Progenitor cell of endocrine pancreas (in vitro differentiated cells): ENCODE measurements at places on chromosomes 5 and 9. TPM values are rescaled to one million over a fixed set of nuclear protein-coding genes. Genes with fewer than 3 reads are reported as not detected.

- no peak for DNase-seq
These were observed 141.5 kb upstream of the FBXL17 start for GRCh38 chr5:108523360-108523759.

DNA sequence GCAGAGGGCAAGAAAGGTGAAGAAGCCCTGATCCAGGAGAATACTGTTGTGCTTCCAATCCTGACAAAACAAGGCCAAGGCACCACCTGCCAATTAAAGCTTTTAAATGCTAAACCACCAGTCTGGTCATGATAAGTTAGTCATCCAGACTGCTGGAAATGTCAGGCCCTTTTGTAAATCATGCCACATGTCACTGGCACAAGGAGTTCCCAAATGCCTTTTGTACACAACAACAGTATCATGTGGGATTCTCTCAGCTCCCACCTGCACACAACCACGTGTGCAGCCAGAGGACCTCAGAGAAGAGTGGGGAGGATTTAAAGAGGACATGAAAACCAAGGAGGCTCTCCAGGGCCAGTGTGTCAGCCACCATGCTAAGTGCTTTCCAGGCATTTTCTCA is 99.3 kb downstream of the CDK5RAP2 start:
- DNase-seq = no peak

MLLT3 gene
- 23.8 and 25.8 TPM in 2 replicates for total RNA-seq

IER5L gene
- 21.8 and 22.6 TPM in 2 replicates for total RNA-seq

- no peak for DNase-seq
These were observed 1242.0 kb upstream of the ACO1 start for GRCh38 chr9:31142456-31142855.

GRCh38 chr9:27533311-27533710 is 3.7 kb upstream of the MOB3B start:
- DNase-seq = no peak

- DNase-seq = no peak
These were observed 85.7 kb downstream of the FREM1 start for GRCh38 chr9:14824481-14824880.

DNA sequence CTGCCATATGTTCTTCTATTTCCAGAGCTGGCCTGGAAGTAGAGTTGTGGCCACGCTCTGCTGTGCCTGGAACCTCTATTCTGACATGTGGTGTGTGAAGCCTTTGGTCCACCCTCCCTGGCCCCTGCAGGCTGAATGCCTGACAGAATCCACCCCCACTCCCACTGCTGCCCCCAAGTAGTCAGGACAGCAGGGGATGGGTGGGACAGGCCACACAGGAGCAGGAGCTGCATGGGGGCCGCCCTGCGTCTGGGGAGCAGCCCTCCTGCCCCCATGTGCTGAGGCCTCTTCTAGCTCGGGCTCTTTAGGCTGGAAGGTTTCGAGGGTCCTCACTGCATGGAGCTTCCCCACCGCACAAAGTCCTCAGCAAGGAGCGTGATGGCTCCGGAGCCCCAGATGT is 32.6 kb upstream of the IRX4 start:
- no peak for DNase-seq

GRCh38 chr9:19460243-19460642 is 51.4 kb downstream of the ACER2 start:
- no peak for DNase-seq

SCAMP1 gene
- 43.5 and 44.3 TPM in 2 replicates for total RNA-seq

- DNase-seq = no peak
These were observed 18.0 kb upstream of the LHX3 start for GRCh38 chr9:136222906-136223285.

- DNase-seq = no peak
These were observed 10.0 kb upstream of the HDHD3 start for GRCh38 chr9:113386571-113387393.

DNA sequence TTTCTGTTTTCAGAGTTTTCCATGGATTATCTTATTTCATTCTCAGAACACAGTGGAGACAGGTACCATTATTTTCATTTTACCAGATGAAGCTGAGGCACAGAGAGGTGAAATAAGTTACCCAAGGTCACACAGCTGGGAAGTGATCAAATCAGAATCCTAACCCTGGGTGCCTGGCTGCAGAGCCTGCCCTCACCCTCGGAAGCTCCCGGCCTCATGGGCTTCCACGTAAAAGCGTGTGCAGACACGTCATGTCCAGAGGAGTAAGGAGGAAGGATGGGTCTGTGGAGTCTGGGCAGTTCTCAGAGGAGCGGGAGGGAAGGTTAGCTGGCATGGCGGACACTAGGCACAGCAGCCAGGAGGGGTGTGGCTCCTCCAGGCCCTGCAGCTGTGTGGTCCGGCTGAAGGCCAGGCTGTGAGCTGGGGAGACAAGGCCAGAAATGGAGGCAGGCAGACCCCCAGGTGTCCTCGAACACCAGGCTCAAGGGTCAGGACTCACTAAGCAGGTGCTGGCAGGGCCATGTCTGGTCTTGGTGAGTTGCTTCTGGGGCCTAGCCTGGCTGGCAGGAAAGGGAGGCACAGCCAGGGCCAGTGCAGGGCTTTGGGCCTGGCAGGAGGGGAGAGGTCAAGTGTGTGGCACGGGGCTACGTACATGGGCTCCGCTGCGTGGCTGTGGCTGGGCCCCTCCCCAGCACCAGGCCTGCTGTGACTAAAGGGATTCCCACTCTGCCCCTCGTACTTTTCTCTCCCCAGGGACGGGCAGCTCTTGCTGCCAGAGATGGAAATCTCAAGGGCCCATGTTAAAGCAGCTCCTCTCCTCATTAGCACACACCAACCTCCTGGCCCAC is 5.6 kb downstream of the TBC1D9B start:
- no peak for DNase-seq
